Fibroblast of lung (primary cell): ENCODE measurements at places on chromosomes 3 and 15. TPM values are rescaled to one million over a fixed set of nuclear protein-coding genes. Genes with fewer than 3 reads are reported as not detected.

GRCh38 chr15:57485869-57486268 lies 105.8 kb upstream of the MYZAP start:
- H3K27me3 ChIP-seq: no peaks in the 10 kb centered on the region
- H3K4me1 ChIP-seq: peaks cover 8% of the 10 kb centered on the region
- H3K4me3 ChIP-seq: no peak overlapping the region
- H3K36me3 ChIP-seq: no peaks in the 10 kb centered on the region
- H3K27ac ChIP-seq: peak overlapping the region; percentile 48

GRCh38 chr3:194828116-194828515 lies 142.4 kb downstream of the FAM43A start:
- H3K4me1 ChIP-seq: no peaks in the 10 kb centered on the region
- no peak overlapping the region for H3K27ac ChIP-seq
- peak; percentile 42 for DNase-seq
- H3K4me3 ChIP-seq: no peak overlapping the region
- no peaks in the 10 kb centered on the region for H3K36me3 ChIP-seq

Gene SYNPR
- not detected in 2 replicates for total RNA-seq

Gene BOC
- total RNA-seq: 2.1 and 3.9 TPM in 2 replicates
